ENCODE measurements at places on chromosomes 7 and 10.
A peak's percentile ranks its signal among the peaks of the same experiment; 100 is the strongest.

- DNase-seq = no peak
Measured at GRCh38 chr10:62759599-62760175, 44.8 kb upstream of the ADO start.

- DNase-seq = no peak
Measured at GRCh38 chr10:60967854-60968484, 24.0 kb upstream of the RHOBTB1 start.

GRCh38 chr7:1041551-1042491 is 2.5 kb upstream of the GPR146 start:
- DNase-seq = no peak

- DNase-seq = no peak
Measured at GRCh38 chr7:12320241-12320986, 83.3 kb downstream of the VWDE start.

DNA sequence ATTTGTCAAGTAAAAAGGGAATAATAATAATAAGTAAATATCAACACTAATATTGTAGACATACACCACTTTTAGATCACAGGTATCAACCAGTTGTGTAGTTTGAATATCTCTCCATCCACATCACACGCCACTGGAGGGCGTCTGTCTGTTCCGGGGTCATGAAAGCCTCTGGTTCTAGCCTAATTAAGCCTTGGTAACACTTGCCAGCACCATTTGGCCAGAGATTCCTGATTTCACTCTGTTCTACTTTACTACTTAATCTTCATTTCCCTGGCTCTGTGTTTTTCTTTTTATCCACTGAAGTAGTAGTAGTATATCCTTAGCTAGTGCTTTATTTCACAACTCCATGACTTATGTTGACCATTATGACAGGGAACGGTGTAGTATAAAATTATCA is 285.6 kb upstream of the POM121L12 start:
- no peak for DNase-seq

GRCh38 chr7:127850195-127850594 is 181.0 kb downstream of the LRRC4 start:
- DNase-seq = no peak

DNA sequence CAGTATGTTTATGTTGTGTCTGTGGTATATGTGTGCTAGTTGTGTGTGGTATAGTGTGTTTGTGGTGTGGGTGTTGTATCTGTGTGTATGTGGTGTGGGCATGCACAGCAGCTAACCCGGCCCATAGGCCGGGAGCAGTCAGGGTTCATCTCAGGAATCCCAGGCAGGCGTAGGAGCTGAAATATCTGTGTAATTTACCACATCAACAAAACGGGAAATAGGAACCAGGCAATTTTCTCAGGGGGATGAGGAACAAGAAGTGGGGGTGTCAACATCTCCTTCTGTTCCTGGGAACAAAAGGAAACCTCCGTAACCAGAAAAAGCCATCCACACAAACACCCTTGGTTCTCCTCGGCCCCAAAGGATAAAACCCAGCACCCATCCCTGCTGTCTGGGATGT is 24.5 kb upstream of the ZNF488 start:
- DNase-seq = no peak

GRCh38 chr10:78199759-78200158 is 166.1 kb downstream of the RPS24 start:
- DNase-seq = no peak

DNA sequence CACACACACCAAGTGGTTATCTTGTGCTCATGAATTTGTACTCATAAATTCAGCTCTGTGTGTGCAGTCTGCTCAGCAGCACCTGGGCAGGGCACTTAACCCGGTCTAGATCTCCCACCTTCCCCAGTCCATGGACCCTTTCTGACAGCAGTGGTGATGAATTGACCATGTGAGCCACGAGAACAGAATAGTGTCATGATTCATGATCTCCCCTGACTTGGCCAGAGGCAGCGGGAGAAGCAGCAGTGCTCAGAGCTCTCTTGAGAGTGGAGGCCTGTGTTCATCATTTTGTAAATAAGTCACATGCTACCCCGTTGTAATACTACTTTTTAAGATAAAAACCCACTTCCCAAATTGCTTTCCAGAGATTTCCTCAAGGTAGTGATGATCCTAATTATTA is 74.2 kb downstream of the GALNT17 start:
- no peak for DNase-seq

GRCh38 chr7:20466543-20467021 is 135.9 kb downstream of the ITGB8 start:
- no peak for DNase-seq

GRCh38 chr10:21445163-21445562 is 80.3 kb downstream of the SKIDA1 start:
- DNase-seq = no peak

GRCh38 chr7:11281953-11282352 is 308.3 kb downstream of the PHF14 start:
- DNase-seq = no peak

DNA sequence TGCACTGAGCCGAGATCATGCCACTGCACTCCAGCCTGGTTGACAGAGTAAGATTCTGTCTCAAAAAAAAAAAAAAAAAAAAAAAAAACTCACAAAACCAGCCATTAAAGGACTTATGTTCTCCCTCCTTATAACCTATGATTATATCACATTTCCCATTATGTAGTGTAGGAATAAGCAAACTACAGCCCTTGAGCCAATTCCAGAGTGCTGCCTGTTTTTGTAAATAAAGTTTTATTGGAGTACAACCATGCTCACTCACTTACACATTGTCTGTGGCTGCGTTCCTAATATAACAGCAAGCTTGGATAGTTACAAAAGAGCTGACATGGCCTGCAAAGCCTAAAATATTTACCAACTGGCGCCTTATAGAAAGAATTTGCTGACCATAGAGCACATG is 72.7 kb upstream of the ARID5B start:
- DNase-seq = no peak

- DNase-seq = peak; percentile 2
Measured at GRCh38 chr10:17425584-17426262, 28.7 kb downstream of the ST8SIA6 start.
